ENCODE measurements at places on chromosomes 6 and 20.

GRCh38 chr20:41618807-41619311 lies 682 bp upstream of the CHD6 start:
- DNase-seq: peak; percentile 6

- DNase-seq: no peak
Measured at GRCh38 chr20:64159286-64159680, 5.0 kb upstream of the MYT1 start.

GRCh38 chr6:141539617-141540016 lies 593.1 kb upstream of the GJE1 start:
- no peak for DNase-seq

GRCh38 chr6:62286470-62286843 lies 432 bp upstream of the KHDRBS2 start:
- DNase-seq: no peak

DNA sequence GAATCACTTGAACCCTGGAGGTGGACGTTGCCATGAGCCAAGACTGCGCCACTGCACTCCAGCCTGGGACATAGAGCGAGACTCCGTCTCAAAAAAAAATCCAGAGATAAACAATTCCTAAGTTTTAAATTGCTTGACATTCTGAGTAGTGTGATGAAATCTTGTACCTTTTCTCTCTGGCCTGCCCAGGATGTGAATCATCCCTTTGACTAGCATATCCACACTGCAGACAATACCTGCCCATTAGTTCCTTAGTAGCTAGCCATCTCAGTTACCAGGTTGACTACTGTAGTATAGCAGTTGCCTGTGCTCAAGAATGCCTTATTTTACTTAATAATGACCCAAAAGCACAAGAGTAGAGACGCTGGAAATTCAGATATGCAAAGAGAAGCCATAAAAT lies 2.8 kb downstream of the ZFP57 start:
- no peak for DNase-seq

- DNase-seq: peak; percentile 70
Measured at GRCh38 chr6:168884646-168885086, 369.0 kb downstream of the THBS2 start.

- DNase-seq: no peak
Measured at GRCh38 chr6:128078276-128078675, 177.4 kb upstream of the THEMIS start.

GRCh38 chr20:41734506-41734945 lies 116.3 kb upstream of the CHD6 start:
- DNase-seq: peak; percentile 44

- DNase-seq: no peak
Measured at GRCh38 chr20:32056708-32057483, 4.9 kb downstream of the HCK start.

- no peak for DNase-seq
Measured at GRCh38 chr6:150775415-150776203, 89.9 kb upstream of the MTHFD1L start.

DNA sequence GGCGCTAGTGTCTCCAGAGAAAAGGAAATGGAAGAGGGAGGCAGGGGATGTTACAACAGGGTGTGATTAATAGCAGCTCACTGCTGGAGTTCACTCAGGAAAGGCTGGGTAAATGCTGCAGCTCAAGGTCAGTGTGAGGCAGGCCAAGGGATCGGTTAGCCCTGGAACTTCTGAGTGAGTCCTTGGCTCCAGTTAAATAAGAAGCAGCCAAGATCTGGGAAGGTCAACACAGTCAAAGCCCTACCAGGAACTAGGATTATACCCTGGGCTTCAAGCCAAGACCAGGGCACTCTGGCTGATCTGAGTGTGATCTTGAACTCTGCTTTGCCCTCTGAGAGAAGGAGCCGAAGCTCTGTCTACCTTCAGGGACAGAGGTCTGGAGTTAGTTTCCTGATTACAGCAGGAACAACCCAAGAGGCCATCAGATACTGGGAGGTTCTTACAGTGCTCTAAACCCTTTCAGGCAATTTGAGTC lies 44.3 kb downstream of the TPD52L1 start:
- peak; percentile 5 for DNase-seq

DNA sequence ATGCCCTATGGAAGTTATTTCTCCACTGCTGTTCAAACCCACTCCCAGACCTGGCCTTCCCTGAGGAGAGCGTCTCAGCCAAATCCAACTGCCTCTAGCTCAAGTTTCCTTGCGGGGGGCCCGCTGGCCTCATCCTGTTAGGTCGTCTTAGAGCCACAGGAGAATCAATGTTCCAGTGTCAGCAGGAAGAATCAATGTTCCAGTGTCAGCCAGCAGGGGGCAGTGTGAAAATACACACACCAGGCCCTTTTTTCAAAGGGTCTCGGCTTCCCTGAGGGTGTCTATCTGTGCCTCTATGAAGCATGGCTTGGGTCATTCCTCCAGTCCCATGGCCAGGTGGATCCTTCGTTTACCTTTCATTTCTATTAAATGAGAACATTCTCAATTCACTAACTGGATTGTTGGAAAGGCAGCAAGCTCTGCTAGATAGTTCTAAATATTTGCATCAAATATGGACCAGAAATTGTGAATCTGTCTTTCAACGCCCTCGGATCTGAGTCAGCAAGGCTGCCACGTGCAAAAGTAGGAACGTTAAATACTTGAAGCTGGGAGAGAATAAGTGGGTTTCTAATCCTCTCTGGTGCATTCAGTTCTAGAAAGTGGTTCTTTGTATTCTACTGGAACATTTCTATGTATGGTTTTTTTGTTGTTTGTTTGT lies 19.2 kb downstream of the PRND start:
- peak; percentile 50 for DNase-seq

GRCh38 chr6:168784426-168784825 lies 343.4 kb downstream of the SMOC2 start:
- no peak for DNase-seq

- no peak for DNase-seq
Measured at GRCh38 chr6:24923885-24924401, 11.8 kb downstream of the RIPOR2 start.

GRCh38 chr20:31602779-31603441 lies 2.2 kb upstream of the ID1 start:
- peak; percentile 50 for DNase-seq

- peak; percentile 5 for DNase-seq
Measured at GRCh38 chr6:56491606-56492328, 150.9 kb downstream of the DST start.

GRCh38 chr6:112044856-112045255 lies 9.0 kb upstream of the CCN6 start:
- DNase-seq: no peak

GRCh38 chr6:132569170-132569569 lies 952 bp upstream of the TAAR6 start:
- DNase-seq: no peak

DNA sequence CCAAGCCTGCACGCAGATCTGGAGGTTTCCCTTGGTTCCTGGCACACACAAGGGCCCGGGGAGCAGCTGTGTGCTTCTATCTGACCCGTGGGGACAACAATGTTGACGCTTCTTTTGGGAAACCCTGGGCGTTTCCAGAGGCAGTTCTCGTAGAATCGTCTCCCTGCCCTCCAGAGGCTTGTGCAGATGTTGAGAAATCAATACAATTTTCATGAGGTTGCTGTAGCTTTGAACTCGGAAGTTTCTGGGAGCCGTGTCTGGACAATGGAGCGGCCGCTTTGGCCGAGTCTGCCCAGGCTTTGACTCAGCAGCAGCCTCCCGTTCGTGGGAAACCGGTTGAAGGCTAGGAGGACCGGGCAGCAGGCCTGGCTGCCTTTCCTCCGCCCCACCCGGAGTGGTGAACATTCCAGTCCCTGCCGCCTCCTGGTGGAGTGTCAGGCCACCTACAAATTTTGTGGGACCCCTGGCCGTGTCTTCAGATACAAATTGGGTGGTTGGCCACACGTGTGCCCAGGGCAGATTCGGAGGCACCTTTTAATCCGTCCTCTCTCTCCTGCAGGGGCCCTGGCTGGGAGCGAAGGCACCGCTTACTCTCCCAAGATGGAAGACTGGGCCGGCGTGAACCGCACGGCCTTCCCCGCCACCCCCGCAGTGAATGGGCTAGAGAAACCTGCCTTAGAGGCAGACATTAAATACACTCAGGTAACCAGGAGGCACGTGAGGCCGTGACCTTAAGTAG lies 2.7 kb downstream of the PAX1 start:
- no peak for DNase-seq

DNA sequence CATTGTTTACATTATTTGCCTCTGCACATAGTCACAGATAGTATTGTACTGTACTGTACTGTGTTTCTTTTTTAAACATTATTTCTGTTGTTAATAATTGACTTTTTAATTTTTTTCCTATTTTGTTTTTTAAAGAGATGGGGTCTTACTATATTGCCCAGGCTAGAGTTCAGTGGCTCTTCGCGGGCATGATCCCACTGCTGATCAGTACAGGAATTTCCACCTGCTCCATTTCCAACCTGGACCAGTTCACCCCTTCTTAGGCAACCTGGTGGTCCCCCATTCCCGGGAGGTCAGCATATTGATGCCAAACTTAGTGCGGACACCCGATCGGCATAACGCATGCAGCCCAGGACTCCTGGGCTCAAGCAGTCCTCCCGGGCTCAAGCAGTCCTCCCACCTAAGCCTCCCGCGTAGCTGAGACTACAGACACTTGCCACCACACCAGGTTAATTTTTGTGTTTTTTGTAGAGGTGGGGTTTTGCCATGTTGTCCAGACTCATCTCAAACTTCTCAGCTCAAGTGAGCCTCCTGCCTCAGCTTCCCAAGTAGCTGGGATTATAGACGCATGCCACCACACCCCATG lies 47.5 kb downstream of the PTPN1 start:
- DNase-seq: no peak

GRCh38 chr6:51513891-51514747 lies 573.3 kb downstream of the PKHD1 start:
- DNase-seq: no peak

DNA sequence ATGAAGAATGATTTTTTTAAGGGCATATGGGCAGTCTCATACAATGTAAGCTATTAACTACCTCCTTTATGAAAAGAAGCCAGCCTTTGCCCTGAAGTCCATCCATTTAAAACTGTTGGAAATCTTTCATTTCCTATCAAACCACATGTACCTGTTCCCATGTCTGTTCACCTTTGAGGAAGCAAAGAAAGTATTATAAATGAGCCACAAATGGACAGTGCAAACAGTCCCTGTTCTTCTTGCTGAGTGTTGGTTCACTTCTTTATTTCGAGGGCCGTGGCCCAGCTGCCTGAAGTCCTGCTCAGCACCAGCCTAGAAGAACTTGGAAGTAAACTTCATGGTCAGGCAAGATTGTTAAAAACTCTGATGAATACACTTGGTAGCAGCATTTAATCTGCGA lies 112.4 kb downstream of the TMEM242 start:
- DNase-seq: no peak

- no peak for DNase-seq
Measured at GRCh38 chr6:76490456-76490855, 418.0 kb upstream of the IMPG1 start.

DNA sequence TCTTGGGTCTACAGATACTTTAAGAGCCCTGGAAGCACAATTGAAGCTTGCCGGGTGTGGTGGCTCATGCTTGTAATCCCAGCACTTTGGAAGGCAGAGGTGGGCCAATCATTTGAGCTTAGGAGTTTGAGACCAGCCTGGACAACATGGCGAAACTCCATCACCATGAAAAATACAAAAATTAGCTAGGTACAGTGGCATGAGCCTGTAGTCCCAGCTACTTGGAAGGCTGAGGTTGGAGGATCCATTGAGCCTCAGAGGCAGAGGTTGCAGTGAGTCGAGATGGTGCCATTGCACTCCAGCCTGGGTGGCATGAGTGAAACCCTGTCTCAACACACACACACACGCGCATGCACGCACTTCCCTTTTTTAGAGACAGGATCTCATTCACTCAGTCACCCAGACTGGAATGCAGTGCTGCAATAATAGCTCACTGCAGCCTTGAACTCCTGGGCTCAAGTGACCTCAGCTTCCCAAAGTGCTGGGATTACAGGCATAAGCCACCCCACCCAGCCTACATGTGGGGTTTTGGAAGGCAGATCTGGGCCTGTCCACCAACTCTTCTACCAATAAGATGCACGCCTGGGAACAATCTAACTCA lies 182.5 kb upstream of the JARID2 start:
- peak; percentile 48 for DNase-seq

DNA sequence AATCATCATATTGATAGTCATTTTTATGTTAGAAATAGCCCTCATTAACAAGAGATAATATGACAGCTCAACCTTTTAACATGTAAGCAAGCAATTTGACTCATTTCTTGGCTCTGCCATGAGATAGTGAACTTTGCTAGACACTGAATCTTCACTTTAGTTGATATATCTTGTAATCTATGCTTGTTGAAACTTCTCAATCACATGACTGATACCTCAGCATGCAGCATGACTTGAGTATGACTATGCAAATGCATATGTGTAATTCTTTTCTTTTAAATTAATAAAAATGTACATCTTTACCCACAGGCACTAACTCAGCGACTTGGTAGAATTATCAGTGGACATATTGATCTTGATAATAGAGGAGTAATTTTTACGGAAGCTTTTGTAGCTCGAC lies 6.6 kb downstream of the UFL1 start:
- DNase-seq: no peak

DNA sequence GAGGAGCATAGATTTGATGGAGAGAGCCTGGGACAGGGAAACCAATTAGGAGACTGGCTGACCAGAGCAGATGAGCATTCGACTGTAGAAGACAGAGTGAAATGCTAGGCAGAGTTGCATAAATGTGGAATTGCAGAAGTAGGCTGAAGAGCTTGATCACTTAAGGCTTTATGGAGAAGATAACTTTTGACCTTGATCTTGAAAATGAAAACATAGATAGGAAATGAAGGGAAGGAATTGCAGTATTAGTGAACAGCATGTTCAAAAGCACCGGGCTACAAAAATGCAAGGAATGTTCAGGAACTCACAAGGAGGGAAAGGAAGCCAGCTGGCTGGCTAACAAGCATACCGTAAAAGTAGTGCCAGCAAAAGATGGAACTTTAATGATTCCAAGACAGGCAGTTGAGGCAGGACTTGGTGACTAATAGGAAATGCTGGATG lies 20.5 kb upstream of the LTV1 start:
- no peak for DNase-seq

GRCh38 chr20:41304424-41305079 lies 13.0 kb downstream of the ZHX3 start:
- DNase-seq: no peak

- DNase-seq: no peak
Measured at GRCh38 chr6:137494281-137494987, at the start of gene OLIG3. Gene OLIG3, minus strand, starts transcription at chr6:137494394. Its CDS starts 224 bp downstream, at chr6:137494170.

GRCh38 chr20:51447097-51447764 lies 95.3 kb downstream of the NFATC2 start:
- DNase-seq: no peak

- DNase-seq: no peak
Measured at GRCh38 chr6:134456226-134456625, 138.3 kb upstream of the SGK1 start.

DNA sequence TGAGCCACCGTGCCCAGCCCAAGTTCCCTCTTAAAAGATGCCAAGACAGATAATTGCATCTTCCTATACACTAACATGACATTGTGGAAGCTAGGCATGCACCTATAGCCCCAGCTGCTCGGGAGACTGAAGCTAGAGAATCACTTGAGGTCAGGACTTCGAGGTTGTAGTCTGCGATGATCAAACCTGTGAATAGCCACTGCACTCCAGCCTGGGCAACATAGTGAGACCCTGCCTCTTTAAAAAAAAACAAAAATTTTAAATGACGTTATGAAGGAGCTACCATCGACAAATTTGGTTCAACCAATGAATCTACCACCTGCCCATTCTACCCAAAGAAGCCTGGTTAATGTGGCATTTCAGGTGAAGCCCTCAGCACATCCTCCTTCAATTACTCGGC lies 80.7 kb downstream of the TBC1D7 start:
- no peak for DNase-seq
